PC-3 (cell line): ENCODE measurements at places on chromosomes 2 and 18. TPM values are rescaled to one million over a fixed set of nuclear protein-coding genes. Genes with fewer than 3 reads are reported as not detected.

- peak; percentile 60 for DNase-seq
Observed at GRCh38 chr18:54316071-54316820, 41.4 kb downstream of the STARD6 start.

- DNase-seq = no peak
Observed at GRCh38 chr2:79952616-79953015, 351.9 kb downstream of the LRRTM1 start.

DNA sequence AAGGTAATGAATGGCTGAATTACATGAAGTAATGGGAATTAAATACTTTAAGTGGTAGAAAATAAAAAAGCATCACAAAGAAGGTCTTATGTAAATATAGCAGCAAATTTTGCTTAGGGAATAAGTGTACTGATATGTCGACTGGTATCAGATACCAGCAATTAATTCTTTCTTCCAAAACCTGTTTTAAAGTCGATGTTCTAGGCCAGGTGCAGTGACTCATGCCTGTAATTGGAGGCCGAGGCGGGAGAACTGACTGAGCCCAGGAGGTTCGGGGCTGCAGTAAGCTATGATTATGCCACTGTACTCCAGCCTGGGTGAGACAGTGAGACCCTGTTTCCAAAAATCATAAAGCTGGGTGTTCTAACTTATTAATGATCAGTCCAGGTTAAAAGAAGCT is 30.3 kb downstream of the SP3 start:
- DNase-seq = peak; percentile 70

DNA sequence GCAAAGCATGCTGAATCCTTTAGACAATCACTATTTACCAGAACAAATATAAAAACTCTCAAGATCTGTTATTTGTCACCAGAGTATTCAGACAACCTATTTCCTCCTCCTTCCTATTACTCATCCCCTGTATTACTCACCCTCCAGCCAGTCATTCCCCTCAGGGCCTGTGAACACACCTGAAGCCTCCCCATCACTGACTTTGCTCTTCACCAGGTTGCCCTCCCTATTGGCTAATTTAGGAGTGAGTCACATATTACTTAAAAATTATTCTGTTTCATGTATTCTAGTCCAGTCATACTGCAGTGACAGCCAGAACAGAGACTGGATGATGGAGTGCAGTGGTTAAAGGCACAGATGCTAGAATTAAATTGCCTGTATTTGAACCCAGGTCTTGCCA is 3.7 kb upstream of the ATG16L1 start:
- peak; percentile 99 for DNase-seq

- DNase-seq = no peak
Observed at GRCh38 chr2:158131919-158132566, 30.4 kb downstream of the UPP2 start.

DNA sequence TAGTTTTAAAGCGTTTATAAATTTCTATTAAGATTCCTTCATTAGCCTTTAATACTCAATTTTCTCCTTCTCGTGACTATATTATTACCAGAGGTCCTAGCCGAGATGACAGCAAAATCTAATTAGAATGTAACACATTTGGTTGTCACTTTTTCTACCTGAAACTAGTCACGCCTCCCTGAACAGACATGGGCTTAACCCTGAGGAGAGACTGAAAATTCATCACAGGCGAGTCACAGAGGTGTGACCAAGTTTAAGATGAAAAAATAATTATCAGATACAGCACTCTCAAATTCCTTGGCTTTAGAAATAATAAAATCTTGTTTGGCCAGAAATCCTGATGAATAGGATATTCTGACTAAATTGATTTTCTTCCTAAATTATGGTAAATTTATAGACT is 834.4 kb upstream of the SLC39A10 start:
- no peak for DNase-seq

GRCh38 chr2:192551760-192552159 is 357.0 kb upstream of the TMEFF2 start:
- no peak for DNase-seq

Gene SLC14A1
- 2.3 and 6.9 TPM in 2 replicates for total RNA-seq

DNA sequence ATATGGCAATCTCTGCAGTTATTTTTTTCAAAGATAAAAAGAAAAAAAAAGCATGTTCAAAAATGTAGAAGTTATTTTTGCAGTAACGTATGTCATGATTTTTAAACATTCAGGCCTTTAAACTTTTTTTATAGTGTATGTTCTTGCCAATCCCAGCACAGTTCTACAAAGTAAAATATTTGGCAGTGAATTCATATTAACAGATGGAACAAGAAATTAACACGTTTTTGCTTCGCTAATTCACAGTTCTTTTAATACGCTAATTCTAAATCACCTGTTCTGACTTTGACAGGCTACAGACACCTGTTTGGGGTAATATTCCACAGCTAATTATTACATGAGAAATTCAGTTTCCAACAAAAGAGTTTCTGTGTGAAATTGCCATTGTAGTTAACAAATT is 183.2 kb downstream of the ARHGAP15 start:
- DNase-seq = no peak

DNA sequence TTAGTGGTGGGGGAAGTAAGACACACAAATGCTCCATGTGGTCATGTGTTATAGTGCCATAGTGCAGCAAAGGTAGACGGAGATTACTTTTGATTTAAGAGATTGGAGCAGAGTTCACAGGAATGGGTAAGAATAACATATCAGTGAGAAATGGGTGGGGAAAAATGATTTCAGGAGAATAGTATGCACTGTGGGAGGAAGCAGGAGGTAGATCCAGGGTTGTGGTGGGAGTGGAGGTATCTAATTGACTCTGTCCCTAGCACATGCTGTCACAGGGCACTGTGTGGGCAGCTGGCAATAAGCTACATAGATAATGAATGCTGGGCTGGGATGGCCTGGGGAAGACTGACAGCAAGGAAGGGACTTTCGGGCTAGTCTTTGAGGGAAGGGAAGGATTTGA is 65.3 kb downstream of the STAT1 start:
- DNase-seq = peak; percentile 72

GRCh38 chr2:233098618-233099017 is 38.5 kb downstream of the INPP5D start:
- DNase-seq = peak; percentile 12
